Urinary bladder (tissue), 4 donors: ENCODE measurements at places on chromosomes 3 and 15. TPM values are rescaled to one million over a fixed set of nuclear protein-coding genes. Genes with fewer than 3 reads are reported as not detected.
A peak's percentile ranks its signal among the peaks of the same experiment; 100 is the strongest.

GRCh38 chr3:149353581-149354184 is 20.2 kb upstream of the TM4SF18 start:
- no peak for DNase-seq

- DNase-seq, result no peak
Measured at GRCh38 chr15:66251790-66252684, 1.5 kb downstream of the MEGF11 start.

DNA sequence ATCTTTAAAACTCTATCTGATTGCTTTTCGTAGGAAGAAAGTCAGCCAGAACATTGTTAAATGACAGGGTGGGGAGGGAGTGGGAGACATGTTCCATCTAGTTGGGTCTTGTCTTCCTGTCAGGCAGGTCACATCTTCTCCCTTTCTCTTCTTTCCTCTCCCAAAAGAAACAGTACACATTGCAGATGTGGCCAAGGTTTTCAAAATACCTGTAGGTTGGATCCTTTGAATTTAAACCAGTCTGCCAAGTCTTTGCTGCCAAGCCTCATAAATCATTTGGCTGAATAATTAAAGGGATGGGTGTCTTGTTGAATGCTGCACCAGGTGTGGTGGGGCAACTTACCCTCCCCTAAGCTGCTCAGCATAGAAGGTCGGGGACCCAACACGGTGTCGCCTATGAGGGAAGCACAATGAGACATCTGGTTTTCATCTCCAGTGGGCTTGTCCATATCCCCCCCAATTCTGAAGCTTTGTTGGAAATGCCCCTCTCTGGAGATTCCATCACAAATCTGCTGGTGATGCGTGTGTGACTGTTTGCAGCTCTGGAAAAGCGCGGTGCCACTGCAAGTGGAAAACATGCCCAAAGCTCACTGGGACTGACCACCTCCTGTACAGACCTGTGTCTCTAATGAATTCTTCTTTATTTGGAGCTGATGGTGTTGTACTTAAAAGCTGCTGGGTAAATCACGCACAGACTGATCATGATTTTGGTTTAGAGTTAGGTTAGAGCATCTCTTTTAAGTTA is 112.6 kb downstream of the FILIP1L start:
- DNase-seq, result peak; percentile 59

GRCh38 chr3:66443118-66443803 is 57.6 kb downstream of the LRIG1 start:
- DNase-seq, result no peak

DNA sequence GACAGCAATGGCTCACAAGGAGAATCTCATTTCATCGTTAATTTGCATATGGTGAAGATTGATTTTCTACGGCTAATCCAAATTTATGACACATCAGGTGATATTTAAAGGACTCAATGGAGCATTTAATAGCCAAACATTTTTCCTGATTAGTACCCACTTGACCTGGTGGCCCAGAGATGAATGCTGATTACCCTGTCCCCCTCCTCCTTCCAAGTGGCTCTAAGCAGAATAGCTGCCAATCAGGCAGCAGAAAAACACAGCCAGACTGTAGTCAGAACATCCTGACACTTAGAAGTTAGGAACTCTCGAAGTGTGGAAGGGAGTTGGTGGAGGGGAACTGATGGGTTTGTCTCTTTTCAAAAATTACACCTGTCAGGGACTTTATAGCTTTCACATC is 302.5 kb downstream of the ZNF621 start:
- DNase-seq, result no peak

DNA sequence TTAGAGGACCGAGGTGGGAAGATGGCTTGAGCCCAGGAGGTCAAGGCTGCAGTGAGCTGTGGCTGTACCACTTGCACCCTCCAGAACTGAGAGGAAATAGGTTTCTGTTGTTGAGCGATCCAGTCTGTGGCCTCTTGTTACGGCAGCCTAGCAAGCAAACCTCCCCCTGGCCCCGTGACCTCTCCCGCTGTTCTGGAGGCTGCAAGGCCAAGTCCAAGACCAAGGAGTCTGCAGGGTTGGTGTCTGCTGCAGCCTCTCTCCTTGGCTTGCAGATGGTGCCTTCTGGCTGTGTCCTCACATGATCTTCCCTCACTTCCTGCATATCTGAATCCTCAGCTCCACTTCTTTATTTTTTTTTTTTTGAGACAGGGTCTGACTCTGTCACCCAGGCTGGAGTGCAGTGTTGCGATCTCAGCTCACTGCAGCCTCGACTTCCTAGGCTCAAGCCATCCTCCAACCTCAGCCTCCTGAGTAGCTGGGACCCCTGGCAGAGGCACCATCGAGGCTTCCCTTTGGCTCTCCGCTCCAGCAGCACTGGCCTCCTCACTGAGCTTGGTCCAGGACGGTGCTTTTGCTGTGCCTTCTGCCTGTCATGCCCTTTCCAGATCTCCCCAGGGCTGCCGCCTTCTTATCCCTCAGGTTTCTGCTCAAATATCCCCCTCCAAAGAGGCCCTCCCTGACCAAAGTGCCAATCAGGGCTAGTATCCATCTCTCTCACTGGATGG is 18.0 kb upstream of the PLXND1 start:
- no peak for DNase-seq

DNA sequence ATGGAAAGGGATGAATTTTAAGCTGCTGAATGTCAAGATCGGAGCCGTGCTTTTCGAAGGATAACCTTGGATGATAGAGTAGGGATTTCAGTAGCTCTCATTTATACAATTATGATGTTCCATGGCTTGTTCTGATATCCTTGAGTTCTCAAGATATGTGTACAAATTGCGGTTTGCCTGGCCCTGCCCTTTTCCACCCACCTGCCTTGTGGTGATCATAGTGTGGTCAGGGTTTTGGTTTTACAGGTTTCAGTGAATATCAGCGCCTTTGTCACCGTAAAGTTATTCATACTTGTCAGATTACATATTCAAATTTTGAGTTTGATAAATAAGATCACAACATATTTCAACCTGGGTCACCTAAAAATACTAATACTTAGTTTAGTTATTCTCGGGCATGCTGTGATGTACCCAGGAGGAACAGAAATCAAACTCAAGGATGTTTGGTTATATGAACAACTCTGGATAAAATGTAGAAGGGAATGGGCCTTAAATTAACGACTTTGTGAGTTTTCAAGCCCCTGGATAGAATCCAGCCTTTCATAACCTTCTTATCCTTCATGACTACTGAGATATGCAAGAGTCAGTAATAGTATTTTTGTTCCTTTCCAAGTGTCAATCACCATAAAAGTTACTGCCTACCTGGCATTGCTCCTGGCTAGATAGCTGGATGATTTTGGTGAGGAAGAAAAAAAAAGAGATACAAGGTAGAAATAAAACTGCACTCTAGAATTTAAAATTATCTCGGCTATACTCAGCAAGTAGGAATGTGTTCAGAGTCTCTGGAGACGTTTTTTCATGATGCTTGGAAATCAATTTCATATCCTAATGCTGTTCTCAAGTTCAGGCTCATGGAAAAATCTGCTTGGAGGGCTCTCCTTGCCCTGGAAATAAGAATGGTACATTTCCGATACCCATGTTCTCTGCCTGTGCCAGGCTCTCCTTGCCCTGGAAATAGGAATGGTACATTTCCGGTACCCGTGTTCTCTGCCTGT is 209.2 kb upstream of the TPRG1 start:
- no peak for DNase-seq

DNA sequence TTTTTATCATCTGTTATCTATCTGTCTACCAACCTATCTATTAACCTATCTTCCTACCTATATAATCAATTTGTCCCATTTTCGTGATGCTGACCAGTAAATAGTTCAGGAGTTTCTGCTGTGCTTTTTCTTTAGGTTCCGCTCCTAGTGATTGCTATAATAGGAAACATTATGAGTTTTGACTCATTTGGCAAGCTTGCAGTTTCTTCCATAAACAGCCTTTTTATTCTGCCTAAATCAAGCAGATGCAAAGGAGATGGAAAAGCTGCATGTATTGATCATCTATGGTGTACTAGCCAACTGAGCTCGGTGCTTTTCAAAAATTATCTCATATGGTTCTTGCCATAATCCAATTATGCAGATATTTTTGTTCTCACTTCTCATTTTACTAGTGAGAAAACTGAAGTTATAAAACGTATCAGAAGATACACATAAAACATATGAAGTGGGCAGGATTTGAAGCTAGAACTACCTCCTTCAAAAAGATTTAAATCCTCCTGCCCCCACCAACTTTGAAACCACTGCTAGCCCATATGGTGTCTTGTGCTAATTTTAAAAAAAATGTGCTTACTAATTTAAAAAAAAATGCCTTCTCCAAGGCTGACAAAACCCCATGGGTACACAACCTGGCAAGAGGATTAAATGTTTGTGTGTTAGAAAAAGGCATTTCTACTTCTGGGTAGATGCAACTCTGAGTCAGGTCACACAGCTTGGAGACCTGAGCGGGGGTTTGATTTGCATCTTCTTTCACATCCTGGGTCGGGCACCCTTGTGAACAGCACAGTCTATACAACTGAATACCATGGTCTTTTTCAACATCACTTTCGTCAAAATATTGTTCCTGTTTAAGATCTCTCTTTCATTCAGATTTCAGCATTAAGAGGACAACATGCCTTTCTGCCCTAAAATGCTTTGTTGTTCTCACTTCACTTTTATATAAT is 267.0 kb downstream of the CHL1 start:
- no peak for DNase-seq

The CA12 gene
- 5.8 TPM for total RNA-seq

The FOXP1 gene
- total RNA-seq, result 176 TPM

The SPTSSB gene
- 74.9 TPM for total RNA-seq
